ENCODE measurements at places on chromosomes 4 and X. TPM values are rescaled to one million over a fixed set of nuclear protein-coding genes. Genes with fewer than 3 reads are reported as not detected.

FHDC1 gene
- total RNA-seq = 6.4 TPM

GPRASP1 gene
- 12.8 TPM for total RNA-seq

AKAP14 gene
- not detected for total RNA-seq

DNA sequence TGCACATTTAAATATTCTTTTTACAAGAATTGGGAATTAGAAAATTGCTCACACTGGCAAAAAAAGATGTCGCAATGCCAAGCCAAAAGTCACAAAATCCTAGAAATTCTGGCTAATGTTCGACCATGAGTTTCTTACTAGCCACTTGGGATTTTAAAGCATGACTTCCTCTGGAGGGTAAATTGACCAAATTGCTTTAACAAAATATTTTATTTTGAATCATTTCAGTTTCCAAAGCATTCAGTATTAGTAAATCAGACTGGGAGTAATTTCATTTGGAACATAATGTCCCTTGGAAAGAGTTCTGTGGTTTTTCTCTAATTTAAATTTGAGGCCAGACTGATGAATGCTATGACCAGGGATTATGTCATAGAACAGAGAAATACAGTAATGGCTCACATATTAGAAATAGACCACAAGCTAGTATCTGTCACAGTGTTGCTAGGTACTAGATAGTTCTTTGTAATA is 7.6 kb upstream of the CXCL5 start:
- DNase-seq = no peak

GRCh38 chrX:108216919-108217571 is 125.5 kb downstream of the ATG4A start:
- DNase-seq = no peak

GRCh38 chrX:13223868-13224567 is 95.8 kb downstream of the ATXN3L start:
- no peak for DNase-seq

GRCh38 chr4:53061091-53061850 is 199.2 kb downstream of the RASL11B start:
- no peak for DNase-seq

GRCh38 chr4:37477126-37477525 is 209.1 kb downstream of the RELL1 start:
- no peak for DNase-seq

DNA sequence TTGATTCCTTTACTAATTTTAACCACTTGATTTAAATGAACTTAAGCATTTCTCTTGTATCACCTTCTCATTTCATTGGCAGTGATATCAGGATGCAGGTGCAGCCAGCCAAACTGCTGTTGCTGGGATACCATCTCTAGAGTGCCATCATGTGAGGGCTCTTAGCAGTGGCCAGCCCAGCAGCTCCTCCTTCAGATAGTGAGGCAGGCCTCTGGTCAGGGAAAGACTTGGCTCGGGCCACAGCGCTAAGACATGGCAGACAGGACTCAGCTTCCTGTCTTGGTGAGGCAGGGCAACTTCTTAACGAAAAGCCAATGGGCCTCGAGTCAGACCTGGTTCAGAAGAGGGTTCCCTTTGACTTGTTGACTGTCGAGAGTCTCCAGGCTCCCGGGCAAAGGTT is 50.0 kb downstream of the NOP14 start:
- no peak for DNase-seq

Data from vagina (tissue), 2 donors.